NCI-H2081 treated with DMSO at 0.1 percent for 48 hours (cell line): ENCODE measurements at places on chromosomes 16 and 17.

GRCh38 chr16:87832741-87833502, 36.4 kb downstream of the SLC7A5 start:
- no peak for DNase-seq

- no peak for DNase-seq
These were observed 210.4 kb upstream of the CHMP6 start for GRCh38 chr17:80781211-80781610.

GRCh38 chr17:38894276-38894675, 24.4 kb downstream of the LASP1 start:
- no peak for DNase-seq

- DNase-seq = no peak
These were observed 331.8 kb upstream of the XYLT1 start for GRCh38 chr16:17802571-17802970.

- DNase-seq = no peak
These were observed 51.5 kb downstream of the NDEL1 start for GRCh38 chr17:8487130-8487645.

DNA sequence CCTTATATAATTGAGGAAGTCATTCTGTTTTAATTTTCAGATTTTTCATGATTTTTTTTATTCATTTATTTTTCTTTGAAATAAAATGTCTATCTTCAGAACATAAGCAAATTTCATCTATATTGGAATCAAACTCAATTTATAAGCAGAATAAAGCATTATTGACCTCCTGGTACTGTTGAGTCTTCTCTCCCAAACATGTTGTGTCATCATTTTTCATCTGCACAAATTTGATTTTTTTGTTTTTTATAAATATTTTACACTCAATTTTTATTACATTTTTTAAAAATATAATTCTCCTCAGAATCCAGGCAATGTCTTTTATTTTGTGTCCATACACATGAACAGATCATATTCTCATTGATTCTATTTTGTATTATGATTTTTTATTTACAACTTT, 2363.9 kb downstream of the TP53TG3F start:
- no peak for DNase-seq

DNA sequence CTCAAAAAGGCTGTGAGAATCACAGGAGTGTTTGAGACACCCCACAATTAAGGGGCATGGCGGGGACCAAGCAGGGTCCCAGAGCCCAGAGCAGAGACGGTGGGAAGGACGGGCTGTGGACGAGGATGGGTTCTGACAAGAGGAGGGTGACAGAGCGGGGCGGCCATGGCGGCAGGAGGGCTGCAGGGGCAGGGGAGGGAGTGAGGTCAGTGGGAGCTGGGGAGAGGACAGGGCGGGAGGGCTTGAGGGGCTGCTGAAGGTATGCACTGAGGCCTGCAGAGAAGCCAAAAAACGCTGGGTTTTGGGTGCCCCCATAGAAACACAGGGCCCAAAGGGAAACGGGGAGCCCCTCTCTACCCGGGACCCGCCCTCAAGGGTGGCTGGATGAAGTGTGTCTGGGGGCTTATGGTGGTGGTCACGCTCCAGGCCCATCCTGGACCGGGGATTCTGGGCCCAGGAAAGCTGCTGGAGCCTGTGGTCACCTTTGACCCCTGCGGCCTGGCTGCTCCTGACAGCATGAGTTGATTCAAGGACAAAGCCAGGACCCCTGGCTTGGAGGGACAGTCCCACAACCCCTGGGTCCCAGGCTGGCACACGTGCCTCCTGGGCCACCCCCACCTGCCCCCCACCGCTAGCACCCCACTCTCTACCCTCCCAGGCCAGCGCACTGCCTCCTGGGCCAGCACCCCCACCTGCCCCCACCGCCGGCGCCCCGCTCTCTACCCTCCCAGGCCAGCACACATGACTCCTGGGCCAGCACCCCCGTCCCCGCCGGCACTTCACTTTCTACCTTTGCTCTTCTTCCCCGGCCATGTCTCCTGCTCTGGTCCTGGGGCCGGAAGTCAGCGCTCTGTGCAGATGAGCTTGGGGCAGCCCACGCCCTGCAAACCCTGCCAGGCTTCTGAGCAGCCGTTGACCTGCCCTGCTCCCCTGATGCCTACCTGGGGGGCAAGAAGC, 31.0 kb upstream of the ACSF3 start:
- no peak for DNase-seq

GRCh38 chr17:15377616-15378015, 36.2 kb upstream of the TEKT3 start:
- no peak for DNase-seq

DNA sequence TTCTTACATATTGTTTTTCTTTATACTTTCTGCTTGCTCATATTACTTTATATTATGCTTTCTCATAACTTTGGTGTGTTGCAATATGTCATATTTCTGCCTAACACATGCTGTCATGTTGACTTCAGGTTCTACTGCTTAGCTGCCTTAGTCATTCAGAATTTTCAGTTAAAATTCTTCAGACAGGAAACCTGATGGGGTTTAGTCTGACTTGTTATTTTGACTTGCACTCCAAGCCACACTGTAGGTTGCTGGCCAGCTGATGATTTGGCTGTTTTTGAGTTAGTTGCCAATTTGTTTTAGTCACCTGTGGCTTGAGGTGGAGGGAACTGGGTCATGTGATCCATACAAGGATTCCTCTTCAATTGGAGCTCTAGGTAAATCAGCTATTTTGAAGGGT, 315.4 kb downstream of the MAP2K6 start:
- DNase-seq = no peak

DNA sequence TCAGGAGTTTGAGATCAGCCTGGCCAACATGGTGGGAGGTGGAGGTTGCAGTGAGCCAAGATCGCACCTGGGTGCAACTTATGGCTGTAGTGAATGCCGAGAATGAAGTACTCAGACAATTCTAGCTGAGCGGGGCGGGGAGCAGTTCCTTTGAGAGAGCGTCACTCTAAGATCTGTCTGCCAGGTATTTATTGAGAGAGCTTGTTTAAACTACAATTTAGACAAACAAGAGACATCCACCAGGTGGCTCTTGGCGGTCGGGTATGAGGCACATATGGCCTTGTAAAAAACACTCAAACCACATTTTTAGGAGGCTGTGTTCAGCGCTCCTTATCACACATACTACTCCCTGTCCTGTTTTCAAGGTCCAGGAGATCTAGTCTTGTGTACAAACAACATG, 40.6 kb upstream of the CDH1 start:
- peak; percentile 1 for DNase-seq

DNA sequence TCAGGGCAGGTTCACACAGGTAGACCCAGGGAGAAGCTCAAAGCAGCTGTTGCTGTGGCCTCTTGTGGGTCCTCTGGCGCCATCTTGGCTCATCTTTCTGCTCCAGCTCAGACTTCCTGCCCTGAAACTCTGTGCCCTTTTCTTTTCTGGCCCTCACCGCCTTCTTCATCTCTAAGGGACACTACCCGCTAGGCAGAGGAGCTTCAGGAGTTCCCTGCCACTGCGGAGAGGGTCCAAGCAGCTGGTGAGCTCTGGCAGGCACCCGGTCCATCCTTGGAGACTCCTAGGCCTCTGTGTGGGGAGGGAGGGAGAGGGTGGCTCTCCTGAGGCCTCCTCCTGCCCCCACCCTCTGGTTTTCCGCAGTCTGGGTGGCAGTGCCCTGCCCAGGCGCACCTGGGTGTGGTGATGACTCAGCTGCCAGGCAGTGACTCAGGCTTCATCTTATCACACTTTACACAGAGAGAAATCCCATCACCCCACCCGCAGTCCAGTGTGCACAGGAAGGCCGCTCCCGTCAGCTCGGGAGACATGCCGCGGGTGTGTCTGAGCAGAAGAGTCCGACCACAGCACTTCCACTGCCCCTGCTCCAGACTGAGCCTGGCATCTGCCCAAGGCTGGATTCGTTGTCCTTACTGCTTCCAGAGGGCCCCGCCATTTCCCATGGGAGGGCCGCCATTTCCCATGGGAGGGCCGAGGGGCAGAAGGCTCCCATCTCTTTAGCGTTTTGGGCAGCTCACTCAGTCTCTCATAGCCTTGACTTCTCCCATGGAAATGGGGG, 7.3 kb downstream of the NT5C start:
- no peak for DNase-seq

DNA sequence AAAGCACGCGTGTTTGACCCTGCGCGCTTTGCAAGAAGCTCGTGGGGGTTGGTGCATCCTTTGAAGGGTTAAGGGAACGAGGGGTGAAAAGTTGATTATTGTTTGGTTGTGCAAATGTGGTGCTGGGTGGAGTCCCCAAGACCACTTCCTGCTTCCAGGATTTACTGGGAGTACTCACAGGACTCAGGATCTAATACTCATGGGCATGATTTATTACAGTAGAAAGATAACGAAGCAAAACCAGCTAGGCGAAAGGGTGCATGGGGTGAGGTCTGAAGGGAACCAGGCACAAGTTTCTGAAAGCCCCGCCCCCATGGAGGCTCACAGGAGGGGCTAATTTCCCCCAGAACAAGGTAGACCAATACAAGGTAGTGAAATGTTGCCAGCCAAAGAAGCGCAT, 58.8 kb downstream of the RPTOR start:
- no peak for DNase-seq

DNA sequence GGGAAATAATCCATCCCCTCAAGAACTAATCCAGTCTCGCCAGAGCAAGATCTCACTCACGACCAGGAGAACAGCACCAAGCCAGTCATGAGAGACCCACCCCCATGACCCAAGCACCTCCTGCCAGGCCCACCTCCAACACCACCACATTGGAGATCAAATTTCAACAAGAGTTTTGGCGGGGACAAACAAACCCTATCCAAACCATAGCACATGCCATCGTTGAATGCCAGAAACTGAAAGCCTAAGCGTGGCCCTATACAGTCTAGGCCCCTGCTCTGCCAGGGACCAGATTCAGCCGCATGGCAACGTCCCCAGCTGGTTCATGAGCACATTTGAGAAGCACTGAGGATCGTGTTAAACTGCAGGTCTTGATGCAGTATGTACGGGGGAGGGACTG, 57.3 kb downstream of the AXIN2 start:
- DNase-seq = no peak

GRCh38 chr17:48283411-48283810, 146.6 kb downstream of the SKAP1 start:
- no peak for DNase-seq

- no peak for DNase-seq
These were observed 544 bp downstream of the CYB561 start for GRCh38 chr17:63445571-63445953.
